ENCODE measurements at places on chromosomes 12 and 14.

- DNase-seq, result no peak
Measured at GRCh38 chr12:51897181-51897580, 9.3 kb downstream of the ANKRD33 start.

DNA sequence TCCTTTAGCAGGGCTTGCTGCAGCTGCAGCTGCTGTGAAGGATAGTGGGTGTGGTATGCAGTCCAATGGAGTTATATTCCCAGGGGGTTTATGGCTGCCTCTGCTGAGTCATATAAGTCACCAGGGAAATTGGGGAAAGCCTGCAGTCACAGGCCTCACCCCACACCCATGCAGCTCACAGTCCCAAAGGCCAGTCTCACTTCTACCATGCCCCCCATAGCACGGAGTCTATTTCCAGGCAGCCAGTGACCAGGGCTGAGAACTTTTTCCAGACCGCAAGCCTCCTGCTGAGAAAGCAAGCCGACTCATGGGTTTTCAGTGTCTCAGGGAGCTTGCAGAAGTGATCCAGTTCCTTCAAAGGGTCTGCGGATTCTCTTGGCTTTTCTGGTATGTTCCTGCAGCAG lies 322.4 kb upstream of the CLEC14A start:
- DNase-seq, result no peak

DNA sequence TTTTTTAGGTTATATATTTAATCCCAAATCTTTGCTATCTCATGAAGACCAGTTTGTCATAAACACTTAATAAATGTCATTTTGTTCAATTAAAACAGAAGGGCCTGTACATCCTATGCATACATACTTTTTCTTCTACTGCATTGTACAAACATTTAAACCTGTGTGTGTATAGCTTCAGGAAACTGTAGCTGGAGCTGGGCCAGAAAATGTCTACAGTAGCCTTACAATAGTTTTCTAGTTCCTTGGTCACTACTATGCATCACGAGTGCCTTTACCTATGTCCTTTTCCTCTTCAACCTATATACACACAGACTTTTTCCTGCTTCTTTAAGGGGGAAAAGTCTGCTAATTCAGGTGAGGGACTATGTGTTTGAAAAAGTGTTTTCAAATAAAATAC lies 302.8 kb downstream of the PAWR start:
- DNase-seq, result no peak

- DNase-seq, result no peak
Measured at GRCh38 chr14:68210729-68211299, 391.2 kb downstream of the RAD51B start.

DNA sequence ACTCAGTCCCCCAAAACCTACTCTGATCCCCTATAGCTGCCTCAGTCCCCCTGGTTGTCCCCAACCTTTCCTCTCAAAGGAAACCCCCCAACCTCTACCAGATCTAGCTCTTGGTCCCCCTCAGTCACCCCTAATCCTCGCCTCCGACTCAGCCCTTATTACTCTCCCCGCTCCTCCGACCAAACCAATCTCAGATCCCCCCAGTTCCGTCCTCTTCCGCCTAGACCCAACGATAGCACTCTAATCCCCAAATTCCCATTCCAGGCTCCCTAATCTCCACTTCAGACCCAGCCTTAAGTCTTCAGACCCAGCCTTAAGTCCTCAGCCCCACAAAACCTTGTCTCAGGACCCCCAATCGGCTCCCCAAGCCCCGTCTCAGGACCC lies 612 bp downstream of the VPS37B start:
- no peak for DNase-seq

GRCh38 chr12:92065018-92065499 lies 80.6 kb downstream of the BTG1 start:
- DNase-seq, result no peak

GRCh38 chr14:70005281-70005805 lies 126.1 kb downstream of the SMOC1 start:
- DNase-seq, result no peak

GRCh38 chr14:69038455-69039287 lies 59.6 kb upstream of the ACTN1 start:
- no peak for DNase-seq

GRCh38 chr12:46134205-46134811 lies 134.5 kb downstream of the SLC38A1 start:
- DNase-seq, result no peak

DNA sequence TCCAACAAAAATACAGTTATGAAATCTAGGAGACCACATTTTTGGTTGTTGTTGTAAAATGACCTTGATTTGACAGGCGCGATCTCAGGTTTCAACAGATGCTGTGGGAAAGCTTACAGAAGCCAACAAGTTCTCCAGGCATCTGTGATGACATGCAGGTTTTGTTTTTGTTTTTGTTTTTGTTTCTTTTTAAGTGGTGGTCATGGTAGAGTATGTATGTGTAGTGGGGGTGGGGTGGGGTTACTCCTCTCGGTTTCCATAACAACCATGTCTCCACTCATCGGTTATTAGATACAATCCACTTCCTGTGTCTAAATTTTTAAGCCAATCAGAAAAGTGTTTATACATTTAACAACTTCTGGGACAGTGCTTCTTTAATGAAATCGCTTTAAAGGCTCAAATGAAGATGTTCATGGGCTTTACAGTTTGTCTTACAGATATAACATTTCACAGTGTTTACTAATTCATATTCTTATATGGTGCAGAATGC lies 199.9 kb upstream of the FOXN3 start:
- no peak for DNase-seq

- no peak for DNase-seq
Measured at GRCh38 chr12:106729611-106730010, 44.9 kb upstream of the RIC8B start.

- no peak for DNase-seq
Measured at GRCh38 chr14:77707355-77707723, 484 bp downstream of the ALKBH1 start.

DNA sequence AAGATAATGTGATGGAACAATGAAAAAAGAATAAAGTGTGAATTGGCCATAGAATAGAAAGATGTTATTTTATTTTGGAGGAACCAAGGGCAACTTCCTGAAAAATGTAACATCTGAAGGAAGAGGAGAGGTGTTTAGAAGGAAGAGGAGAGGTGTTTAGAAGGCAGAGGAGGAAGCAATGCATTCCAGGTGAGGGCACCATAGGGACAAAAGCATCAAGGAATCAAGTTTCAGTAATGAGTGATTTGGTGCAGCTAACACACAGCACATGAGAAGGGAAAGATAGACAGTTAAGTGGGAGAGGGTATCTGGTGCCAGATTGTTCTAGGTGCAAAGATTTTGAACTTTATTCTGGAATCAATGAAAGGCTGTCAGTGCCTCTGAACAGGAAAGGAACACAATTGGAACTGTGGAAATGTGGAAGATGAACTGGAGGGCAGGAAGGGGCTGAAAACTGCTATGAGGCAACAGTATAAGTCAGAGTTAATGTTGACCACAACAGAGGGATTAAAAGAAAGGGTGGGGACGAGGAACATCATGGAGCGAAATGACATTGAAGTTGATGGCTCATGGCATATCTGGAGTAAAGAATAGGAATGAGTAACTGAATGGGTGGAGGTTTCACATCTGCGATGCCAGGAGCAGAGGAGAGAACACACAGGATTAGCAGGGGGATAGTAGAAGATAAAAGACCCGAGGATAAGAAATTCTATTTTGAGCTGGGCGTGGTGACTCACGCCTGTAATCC lies 326.6 kb downstream of the LRIG3 start:
- peak; percentile 6 for DNase-seq

DNA sequence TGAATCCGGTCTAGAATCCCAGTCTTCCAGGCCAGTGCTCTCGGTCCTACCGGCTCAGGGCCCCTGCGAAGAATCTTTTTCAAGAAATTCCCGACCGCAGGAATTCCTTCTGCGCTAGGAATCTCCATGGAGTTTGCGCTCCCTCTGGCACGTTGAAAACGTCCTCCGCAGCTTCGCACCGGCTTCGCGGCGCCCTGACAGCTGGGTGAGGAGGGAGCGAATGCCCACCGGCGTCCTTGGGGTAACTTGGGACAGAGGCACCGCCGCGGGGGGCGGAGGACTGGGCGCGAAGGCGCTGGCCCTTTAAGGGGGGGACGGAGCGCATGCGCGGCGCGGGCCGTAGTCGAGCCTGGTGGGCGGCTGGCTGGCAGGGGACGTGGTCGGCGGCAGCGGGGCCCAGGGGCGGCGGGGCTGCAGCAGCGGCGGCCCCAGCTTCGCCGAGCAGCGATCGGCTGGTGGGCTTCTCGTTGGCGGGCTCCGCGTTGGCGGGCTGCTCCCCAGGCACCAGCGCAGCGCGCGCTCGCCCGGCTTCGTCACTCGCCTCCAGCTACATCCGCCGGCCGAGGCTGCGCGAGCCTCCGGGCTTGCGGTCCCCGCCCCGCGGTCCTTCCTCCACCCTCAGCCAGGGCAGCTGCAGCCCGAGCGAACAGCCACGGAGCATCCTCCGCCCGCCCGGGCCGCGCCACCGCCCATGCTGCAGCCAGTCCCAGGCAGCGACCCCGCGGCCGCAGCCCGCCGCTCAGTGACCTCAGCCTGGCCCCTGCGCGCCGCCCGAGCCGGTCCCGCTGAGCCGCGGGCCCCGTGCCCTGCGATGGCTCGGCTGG lies at the start of gene VASH1:
VASH1 (plus strand) TSS at position 333 of the 824 bp plus-strand sequence. CDS start 1,354 bp downstream, outside the sequence.
- DNase-seq, result peak; percentile 15

GRCh38 chr12:108709697-108710096 lies 21.6 kb downstream of the CORO1C start:
- DNase-seq, result no peak

DNA sequence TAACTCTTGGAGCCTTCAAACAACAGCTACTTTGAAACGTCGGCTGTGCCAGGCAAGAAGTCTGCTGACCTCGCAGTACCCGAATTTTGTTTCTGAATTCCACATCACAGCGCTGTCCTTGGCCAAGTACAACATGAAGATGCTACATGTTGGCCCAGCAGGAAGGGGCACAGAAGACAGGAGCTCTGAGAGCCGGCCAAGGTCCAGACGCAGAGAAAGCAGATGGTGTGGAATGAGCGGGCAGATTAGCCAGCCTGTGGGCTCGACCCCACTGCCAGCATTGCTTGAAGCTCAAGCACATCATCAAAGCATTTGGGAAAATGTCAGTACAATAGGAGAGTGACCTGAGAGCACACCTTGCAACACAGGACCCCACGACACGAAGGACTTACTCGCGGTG lies 64.5 kb downstream of the FZD10 start:
- DNase-seq, result no peak

DNA sequence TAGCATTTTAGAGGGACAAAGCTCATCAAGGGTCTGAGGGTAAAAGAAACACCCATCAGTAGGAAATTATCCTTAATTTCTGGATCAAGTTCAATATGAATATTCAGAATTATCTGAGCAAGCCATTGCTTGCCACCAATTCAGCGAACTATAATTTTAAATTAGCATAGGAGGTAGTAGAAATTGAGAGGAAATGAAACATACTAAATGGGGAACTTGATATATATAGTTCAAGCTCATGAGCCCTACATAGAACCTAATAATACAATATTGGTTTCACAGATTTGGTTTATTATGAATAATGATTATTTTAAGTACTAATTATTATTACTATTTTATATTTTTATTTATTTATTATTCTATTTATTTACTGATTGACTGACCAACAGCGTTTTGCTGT lies 42.1 kb upstream of the GXYLT1 start:
- DNase-seq, result no peak

- DNase-seq, result no peak
Measured at GRCh38 chr12:66717036-66717673, 38.3 kb upstream of the GRIP1 start.

DNA sequence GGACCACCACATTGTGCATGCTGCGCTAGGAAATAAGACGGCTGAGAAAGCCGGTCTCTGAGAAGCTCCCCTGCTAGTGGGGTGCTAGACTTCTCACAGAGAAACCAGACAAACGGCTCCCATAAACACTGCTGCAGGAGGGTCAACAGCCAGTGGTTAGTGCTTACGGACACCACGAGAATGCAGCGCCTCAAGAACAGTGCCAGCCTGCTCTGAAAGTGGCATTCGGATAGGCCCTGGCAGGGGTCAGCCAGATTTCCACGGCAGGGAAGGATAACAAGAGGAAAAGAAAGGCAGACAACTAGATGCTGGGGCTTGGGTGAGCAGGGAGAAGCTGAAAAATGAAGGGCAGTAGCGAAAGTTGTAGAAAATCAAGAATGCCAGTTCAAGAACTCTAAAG lies 26.4 kb downstream of the PPTC7 start:
- DNase-seq, result no peak

DNA sequence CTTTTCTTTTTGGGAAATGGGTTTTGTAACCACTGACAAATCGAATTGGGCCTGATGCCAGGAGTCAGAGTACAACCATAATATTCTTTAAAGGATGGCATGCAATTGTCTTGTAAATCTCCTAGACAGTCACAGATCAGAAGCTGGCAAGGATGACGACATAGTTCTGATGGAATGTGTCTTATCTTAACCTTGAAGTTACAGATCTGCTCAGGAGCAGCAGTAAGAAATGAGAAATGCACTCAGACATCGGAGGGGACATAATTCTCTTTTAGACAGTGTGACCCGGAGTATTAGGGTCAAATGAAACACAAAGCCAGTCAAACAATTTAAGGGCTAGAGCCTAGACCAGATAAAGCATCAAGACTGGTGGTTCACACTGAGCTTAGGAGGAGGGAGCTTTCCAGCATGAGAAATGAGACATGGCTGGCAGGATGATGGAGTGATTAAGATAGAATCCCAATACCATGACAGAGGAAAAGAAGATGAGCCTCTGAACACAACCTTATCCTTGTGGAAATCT lies 17.5 kb downstream of the CBX5 start:
- DNase-seq, result no peak

GRCh38 chr14:77086951-77087350 lies 11.1 kb upstream of the CIPC start:
- DNase-seq, result no peak

- no peak for DNase-seq
Measured at GRCh38 chr12:77999074-77999715, 168.5 kb downstream of the NAV3 start.

DNA sequence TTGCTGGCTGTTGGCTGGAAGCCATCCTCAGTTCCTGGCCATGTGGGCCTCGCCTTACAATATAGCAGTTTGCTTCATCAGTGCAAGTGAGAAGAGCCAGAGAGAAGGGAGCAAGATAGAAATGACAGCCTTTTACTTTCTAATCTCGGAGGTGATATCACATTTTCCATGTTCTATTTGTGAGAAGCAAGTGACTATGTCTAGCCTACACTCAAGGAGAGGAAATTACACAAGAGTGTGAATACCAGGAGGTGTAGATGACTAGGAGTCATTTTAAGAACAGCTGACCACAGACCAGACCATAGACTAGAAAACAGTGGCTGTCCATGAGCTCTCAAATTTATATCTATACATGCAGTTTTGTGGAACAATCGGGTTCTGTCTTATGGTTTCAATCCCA lies 163.0 kb upstream of the NRXN3 start:
- no peak for DNase-seq
